NCI-H1417 (cell line): ENCODE measurements at places on chromosomes 11 and 22.
A peak's percentile ranks its signal among the peaks of the same experiment; 100 is the strongest.

DNA sequence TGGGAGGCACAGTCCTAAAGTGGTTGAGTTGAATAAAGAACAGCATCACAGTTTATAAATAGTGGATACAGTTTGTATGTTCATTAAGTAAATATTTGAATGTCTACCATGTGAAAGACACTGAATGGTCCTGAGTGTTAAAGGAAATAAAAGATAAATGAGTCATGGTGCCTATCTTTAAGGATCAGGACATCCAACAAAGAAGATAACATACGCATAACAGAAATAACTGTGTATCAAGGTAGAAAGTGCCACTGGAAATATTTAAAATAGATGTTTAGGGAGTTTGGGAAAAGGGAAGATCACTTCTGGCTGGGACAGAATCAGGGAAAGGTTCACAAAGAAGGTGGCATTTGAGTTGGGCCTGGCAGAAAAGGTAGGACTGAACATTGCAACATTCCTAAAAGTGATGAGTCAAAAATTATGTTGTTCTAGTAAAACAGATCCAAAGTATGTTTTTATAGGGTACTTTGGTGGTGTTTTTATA lies 41.5 kb downstream of the CSTPP1 start:
- no peak for DNase-seq

GRCh38 chr11:114890038-114890437 lies 211.7 kb downstream of the NXPE2 start:
- DNase-seq: no peak

GRCh38 chr22:22450343-22450839 lies 58.2 kb downstream of the ZNF280B start:
- DNase-seq: no peak

GRCh38 chr22:17371448-17371847 lies 2.2 kb downstream of the CECR2 start:
- DNase-seq: peak; percentile 49

- DNase-seq: no peak
Observed at GRCh38 chr22:43910178-43910695, 13.4 kb upstream of the PNPLA3 start.

DNA sequence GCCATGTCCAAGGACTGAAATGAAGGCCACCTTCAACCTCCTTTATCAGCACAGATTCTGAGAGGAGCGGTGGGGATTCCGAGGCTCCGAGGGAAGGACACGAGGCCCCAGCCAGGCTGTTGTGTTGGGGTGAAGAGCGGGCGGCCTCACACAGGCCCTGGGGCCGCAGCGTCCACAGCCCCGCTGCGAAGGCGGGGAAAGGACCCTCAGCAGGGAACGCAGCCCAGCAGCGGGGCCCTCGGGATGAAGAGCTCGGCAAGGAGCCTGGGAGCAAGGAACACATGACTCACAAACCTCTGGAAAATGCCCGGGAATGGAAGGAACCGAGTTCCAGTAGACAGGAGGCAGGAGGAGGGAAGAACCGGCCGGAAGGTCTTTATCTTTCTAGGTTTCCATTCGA lies 227.2 kb downstream of the BRD1 start:
- DNase-seq: no peak

GRCh38 chr11:19628018-19628417 lies 84.6 kb upstream of the NAV2 start:
- no peak for DNase-seq

- no peak for DNase-seq
Observed at GRCh38 chr11:8631395-8632118, 37.5 kb upstream of the STK33 start.

GRCh38 chr11:110297726-110298300 lies 1.4 kb upstream of the RDX start:
- DNase-seq: no peak

GRCh38 chr11:55658031-55658573 lies 3.9 kb upstream of the OR4C6 start:
- no peak for DNase-seq

GRCh38 chr11:62012832-62013461 lies 45.5 kb upstream of the FTH1 start:
- DNase-seq: no peak

DNA sequence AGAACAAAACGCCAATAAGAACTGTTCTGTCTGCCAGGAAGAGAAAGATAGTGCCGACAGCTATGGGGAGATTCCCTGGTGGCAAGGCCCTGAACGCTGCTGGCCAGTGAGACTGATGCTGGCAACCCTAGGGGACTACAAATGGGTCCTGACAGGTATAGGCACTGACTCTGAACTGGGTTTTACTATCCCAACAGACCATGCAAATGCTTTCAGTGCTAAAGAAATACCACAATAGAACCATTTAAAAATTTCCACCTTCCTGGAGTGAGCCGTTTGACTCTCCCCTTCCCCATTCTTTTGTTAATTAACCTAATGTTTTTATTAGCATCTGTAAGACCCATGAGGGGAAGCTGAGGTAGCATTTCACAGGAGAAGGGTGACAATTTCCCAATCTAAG lies 25.7 kb downstream of the USP28 start:
- DNase-seq: no peak

GRCh38 chr11:8814923-8815240 lies 96.1 kb upstream of the AKIP1 start:
- DNase-seq: no peak

- no peak for DNase-seq
Observed at GRCh38 chr11:135008001-135008405, 596.0 kb upstream of the B3GAT1 start.

DNA sequence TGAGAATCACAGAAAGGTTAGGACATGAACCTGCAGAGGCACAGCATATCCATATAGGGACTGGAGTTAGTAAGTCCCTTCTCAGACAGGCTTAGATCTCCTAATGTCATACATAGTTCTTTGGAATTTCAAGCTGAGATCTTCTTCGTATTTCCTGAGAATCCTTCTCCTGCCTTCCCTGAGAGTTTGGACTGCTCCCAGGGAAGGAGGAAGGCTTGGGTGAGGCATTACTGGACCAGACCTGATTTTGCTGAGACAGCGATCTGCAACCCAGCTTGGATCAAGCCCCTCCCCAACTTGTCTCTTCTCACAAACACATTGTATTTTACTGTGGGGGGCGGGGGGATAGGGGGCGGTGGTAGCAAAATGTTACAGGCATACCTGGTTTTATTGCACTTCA lies 108.5 kb downstream of the TSPAN18 start:
- DNase-seq: no peak

- no peak for DNase-seq
Observed at GRCh38 chr22:49480331-49480730, 347.3 kb downstream of the BRD1 start.

DNA sequence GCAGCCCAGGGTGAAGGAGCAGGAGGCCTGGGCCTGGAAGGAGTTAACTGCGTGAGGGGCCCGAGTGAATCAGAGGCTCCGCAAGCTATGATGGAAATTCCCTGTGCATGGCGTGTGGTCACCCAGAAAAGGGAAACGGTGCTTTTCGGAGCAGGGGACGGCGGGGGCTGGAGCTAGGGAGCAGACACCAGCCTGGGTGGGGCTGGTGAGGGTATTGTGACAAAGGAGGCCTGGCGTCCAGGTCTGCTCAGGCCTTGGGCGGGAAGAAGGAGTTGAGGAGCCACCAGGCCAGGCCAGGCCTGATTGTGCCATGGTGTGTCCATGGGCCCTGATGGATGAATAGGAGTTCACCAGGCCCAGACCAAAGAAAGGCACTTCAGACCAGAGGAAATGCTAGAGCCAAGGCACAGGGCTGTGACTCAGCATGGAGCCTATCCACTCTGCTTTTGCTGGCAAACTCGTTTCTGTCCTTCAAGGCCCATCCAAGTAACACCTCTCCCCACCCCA lies 12.8 kb upstream of the SPI1 start:
- no peak for DNase-seq

- DNase-seq: peak; percentile 2
Observed at GRCh38 chr22:32531931-32532819, 57.6 kb downstream of the FBXO7 start.

- no peak for DNase-seq
Observed at GRCh38 chr11:21931436-21932101, 261.3 kb upstream of the ANO5 start.

- no peak for DNase-seq
Observed at GRCh38 chr11:10532526-10532925, 8.5 kb downstream of the RNF141 start.

DNA sequence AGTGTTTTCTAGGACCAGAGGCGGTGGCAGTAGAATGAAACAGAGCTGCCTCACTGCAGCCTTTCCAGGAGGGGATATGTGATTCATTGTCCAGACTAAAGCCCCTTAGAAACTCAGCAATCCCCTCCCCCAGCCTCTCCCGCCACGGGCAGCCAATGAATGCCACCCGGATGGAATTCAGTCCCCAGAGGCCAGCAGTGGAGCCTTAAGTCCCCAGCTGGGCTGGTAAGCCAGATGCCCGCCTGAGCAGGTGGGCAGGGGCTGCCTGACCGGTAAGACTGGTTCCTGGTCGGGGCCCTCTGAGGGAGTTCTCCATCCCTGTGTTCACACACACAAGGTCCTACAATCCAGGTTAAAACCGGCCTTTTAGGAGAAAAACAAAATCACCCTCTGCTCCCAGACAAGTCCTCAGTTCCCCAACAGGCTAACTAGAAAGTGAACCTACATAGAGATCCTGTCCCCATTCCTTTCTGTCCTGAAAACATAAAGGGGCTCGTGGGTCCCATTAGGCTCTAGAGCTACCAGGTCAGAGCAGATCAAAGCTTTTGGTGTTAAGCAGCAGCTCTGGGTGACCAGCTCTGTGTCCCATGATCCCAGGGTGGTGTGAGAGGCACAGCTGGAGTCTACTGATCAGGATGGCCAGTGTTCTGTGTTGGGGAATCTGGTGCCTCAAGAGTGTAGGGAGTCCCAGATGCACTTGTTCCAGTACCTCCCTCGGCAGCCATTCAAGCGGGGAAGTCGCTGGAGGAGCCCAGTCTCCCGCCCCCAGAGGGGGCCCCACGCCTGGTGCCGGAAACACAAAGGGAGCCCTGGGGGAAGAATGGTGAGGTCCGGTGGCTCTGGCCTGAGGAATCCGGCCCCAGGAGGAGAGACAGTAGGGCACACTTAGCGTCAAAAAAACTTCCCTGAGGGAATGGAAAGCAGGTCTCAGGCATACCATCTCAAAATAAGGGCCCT lies 2.6 kb downstream of the PATZ1 start:
- peak; percentile 79 for DNase-seq
